ENCODE measurements at places on chromosomes 6 and 20.

DNA sequence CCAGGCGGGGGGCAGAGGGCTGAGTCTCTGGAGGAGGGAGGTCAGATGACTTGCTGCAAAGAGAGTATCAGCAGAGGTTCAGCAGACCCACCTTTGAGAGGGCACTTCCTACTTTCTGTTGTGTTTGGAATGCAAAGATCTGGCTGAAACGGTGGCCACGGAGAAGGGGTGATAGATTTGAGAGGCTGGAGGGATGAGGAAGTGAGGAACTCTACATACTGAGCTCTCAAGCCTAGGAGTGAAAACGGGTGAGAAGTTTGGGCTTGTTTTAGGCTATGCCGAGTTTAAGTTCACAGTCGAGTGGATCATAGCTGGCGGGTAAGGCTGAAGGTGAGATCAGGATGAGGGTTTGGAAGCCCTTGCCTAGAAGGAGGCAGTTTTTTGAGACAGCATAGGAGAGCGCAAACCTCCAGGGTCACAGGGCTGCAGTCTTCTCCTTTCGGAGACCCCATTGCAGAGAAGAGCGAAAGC, 477 bp upstream of the ITPA start:
- peak; percentile 26 for DNase-seq

- DNase-seq: no peak
Observed at GRCh38 chr20:1702855-1703254, 45.3 kb upstream of the SIRPG start.

- DNase-seq: no peak
Observed at GRCh38 chr6:2259002-2259494, 13.6 kb upstream of the GMDS start.

- no peak for DNase-seq
Observed at GRCh38 chr6:18431581-18431980, 44.4 kb downstream of the RNF144B start.

GRCh38 chr6:166361077-166361429, 18.7 kb upstream of the SFT2D1 start:
- no peak for DNase-seq

- DNase-seq: no peak
Observed at GRCh38 chr6:75203721-75204120, 2.1 kb downstream of the COL12A1 start.

GRCh38 chr6:126307849-126308248, 32.1 kb upstream of the CENPW start:
- DNase-seq: no peak

DNA sequence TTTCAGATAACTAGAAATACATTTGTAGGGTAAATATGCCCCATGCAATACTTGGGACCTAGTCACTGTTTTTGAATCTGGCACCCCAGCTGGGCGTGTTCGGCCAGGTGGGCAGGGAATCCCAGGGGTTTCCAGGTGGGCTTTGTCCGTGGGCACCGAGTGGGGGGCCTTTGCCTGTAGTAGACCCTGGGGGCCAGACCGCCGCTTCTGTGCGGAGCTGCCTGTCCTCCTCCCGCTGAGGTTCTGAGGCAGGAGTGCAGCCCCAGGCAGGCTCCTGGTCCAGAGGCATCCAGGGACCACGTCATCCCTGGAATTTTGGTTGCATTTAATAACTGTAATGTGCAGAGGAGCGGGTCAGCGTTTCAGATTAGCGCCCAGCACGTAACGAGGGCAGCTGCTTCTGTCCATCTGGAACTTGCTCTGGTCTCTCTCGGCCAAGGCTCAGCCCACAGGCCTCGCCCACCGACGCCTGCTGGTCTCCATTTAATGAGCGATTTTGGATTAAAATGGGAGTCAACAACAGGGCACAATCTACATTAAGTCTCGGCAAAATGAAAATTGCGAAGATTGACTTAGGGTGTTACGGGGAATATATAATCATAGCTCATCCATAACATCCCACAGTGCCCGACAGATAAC, 12.8 kb downstream of the BHLHE23 start:
- DNase-seq: no peak
